ENCODE measurements at places on chromosomes 4 and X.

- DNase-seq: no peak
Observed at GRCh38 chr4:44760142-44760898, 34.0 kb upstream of the GNPDA2 start.

GRCh38 chrX:95703696-95704095 is 980.9 kb upstream of the DIAPH2 start:
- no peak for DNase-seq

DNA sequence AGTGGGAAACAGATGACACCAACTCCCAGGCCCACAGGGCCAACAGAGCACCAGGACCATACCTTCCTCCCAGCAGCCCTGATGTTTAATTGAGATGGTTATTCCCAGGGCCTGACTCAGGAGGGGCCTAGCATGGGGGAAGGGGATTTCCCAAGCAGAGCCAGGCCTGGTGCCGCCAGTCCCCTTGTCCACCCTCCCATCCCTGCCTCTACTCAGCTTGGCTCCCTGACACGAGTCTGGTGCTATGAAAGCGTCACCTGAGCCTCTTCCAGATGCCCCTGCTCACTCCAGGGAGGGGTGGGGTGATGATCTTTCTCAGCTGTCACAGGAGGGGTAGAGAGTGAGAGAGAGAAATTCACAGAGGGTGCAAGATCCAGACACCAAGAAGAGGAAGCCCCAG is 72.7 kb downstream of the EFNB1 start:
- no peak for DNase-seq

DNA sequence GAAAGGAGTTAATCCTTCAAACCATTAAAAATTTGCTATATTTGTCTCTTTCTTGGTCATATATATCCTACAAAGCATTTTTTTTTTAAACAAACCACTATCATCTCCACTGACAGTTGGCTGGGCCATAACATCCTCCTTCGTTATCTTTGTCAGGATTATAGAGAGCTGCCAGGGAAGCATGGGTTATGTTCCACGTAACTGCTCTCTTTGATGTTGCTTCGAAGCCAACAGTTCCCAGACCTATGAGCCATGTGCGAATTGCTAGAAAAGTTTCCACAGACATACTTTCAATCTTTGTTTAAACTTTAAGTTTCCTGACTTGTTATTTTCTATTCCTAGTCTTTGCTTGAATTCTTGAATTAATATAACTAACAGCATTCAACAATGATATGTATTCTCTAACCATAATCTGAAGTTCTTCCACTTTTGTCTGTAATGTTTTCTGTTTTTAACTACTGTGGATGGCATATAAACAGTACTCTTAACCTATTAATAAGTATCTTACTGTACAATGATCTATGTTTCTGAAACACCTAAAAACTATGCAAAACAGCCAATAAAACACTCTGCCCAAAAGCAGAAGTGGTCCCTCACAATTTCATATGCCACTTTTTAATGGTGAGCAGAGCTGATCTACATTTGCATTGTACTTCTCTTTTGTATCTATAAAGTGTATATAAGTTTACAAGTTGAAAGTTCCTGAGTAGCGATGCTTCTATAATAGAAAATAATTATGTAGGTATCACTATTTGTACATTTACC is 37.9 kb downstream of the EREG start:
- DNase-seq: no peak

- no peak for DNase-seq
Observed at GRCh38 chrX:109632906-109633504, 8.0 kb upstream of the KCNE5 start.

DNA sequence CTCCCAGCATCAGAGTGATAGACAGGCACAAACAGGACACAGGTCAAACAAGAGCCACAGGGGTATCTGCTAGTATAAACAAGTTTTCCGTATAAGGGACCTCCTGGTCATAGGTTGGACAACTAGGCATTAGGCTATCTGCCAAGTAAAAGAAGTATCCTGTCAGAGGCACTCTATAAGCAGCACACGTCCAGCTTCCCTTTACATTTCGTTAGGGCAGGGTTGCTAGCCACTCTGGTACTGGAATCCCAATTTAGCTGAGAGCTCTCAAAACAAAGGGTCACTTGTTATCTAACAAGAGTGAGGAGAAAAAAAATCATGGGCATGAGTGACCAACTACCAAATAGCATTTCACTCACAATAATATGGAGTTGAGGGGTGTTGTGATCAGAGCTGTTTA is 780.7 kb upstream of the DIAPH2 start:
- DNase-seq: no peak

DNA sequence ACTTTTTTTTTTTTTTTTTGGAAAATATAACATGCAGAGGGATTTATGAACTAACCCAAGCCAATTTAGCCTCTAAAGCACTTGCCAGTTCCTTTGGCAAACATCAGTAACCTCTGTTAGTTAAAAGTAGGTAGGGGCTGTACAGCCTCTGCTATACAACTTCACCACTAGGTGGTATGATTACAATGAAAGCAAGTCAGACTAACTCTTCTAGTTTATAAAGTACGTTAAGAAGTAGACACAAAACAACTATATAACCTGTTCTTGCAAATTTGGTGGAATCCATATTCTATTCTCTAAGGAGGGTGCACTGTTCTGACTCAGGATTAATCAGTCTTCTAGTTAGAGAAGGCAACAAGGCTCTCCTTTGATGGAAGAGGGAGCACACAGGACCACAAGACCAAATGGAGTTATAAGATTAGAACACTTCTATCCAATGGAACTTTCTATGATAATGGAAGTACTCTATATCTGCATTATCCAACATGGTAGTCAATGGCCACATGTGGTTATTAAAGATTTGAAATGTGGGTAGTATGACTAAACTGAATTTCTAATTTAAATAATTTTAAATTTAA is 12.8 kb downstream of the AIMP1 start:
- no peak for DNase-seq

GRCh38 chr4:169346840-169347239 is 76.1 kb upstream of the SH3RF1 start:
- no peak for DNase-seq
